NCI-H226 (cell line): ENCODE measurements at places on chromosomes 2 and 18.

DNA sequence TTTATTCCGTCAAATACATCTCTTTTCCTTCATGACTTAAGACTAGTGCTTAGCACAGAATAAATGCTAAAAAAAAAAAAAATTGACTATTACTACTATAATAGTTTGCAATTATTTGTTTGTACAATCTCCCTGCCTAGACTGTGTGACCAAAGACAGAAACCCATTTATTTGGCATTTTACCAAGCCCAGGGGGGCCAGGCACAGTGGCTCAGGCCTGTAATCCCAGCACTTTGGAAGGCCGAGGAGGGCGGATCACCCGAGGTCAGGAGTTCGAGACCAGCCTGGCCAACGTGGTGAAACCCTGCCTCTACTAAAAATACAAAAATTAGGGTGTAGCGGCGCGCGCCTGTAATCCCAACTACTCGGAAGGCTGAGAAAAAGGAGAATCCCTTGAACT, 1.4 kb downstream of the ASB3 start:
- no peak for DNase-seq

- DNase-seq: no peak
Measured at GRCh38 chr2:226020956-226021355, 621.4 kb downstream of the NYAP2 start.

GRCh38 chr2:218986148-218986761, 1.3 kb upstream of the FEV start:
- no peak for DNase-seq

DNA sequence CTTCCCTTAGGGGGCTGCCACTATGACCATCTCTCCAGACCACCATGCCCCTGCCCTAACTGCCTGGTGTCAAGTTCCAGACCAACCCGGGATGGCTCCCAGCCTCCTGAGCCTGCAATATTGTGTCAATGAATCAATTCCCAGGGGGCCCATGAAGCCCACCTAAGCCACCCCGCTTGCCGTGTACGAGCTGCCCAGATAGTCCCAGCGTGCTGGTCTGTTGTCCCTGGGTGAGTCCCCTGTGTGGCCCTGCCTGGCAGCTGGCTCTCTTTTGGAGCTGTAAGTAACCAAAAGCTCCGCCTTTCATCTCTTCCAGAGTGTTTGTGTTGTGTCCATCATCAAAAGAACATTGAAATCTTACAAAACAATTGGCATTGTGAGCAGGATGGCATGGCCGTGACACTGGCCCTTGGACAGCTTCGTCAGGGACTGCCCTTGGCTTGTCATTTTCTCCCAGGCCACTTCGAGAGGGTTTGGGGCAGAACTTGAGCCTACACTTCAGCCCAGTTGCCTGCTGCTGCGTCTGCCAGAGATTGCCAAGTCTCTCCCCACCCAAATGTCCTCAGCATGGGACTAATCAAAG, 11.3 kb upstream of the MAL start:
- DNase-seq: no peak

DNA sequence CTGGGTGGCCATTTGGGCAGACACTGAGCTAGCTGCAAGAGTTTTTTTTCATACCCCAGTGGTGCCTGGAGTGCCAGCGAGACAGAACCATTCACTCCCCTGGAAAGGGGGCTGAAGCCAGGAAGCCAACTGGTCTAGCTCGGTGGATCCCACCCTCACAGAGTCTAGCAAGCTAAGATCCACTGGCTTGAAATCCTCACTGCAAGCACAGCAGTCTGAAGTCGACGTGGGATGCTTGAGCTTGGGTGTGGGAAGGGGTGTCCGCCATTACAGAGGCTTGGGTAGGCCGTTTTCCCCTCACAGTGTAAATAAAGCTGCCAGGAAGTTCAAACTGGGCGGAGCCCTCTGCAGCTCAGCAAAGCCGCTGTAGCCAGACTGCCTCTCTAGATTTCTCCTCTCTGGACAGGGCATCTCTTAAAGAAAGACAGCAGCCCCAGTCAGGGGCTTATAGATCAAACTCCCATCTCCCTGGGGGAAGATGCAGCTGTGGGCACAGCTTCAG, 69.6 kb upstream of the WDSUB1 start:
- DNase-seq: no peak

DNA sequence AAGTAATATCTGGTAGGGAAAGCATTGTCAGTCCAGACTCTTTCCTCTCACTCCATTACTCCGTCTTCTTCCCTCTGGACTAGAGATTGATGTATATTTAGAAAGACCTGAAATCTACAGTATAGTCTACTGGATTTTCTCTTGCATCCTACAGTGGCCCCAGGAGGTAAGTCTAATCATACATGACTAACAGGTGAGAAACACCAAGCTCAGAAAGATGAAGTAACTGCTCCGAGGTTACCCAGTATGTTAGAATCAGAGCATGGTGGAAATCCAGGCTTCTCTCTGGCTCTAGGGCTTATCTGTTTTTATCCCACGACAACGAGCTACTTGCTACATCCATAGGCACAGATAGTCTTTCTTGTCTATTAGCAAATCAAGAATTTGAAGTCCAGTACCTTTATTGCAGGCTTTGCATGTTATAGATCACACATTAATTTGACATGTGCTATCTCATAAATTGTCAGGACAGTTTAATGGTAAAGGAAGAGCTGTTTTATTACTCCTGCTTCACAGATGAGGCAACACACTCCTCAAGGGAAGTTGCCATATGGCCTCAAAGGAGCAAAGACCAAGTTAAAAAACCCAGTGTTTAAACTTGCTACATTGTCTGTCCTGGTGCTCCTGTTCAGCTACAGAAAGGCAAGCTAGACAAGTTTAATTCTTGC, 484.3 kb downstream of the THSD7B start:
- DNase-seq: no peak

GRCh38 chr2:176540995-176541394, 271.8 kb downstream of the MTX2 start:
- no peak for DNase-seq

- DNase-seq: no peak
Measured at GRCh38 chr2:96881349-96882195, 11.7 kb upstream of the SEMA4C start.

- peak; percentile 88 for DNase-seq
Measured at GRCh38 chr2:230472621-230473018, 56.6 kb downstream of the SP100 start.

GRCh38 chr18:27996801-27997272, 180.1 kb downstream of the CDH2 start:
- DNase-seq: peak; percentile 24

DNA sequence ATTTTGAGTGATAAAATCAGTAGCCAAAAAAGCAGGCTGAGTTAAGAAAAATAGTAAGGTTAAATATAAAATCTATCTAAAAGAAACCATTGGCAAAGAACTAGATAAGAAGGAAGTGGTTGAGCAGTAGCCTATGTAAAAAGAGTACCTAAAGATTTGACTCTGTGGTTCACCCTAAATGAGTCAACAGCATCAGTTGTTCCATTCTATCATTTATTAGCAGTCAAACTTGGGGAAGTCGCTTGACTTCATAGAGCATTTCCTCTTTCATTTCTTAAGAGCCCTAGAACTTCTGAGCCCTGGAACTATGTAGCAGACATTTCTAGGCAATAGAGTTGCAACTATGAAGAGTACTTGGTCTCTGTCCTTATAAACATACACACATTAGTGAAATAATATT, 381.7 kb downstream of the NUP35 start:
- no peak for DNase-seq

DNA sequence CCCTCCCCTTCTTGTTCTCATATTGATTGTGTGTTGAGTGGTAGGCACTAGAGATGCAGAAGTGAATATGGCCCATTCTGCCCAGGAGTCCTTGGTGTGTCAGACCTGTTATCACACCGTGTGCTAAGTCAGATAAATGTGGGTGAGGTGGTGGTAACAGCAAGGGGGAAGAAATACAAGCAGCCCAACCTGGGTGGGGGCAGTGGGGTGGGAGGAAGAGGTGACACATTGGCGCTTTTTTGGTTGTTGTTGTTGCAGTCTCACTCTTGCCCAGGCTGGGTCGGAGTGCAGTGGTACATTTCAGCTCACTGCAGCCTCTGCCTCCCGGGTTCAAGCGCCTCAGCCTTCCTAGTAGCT, 12.8 kb downstream of the B3GNT2 start:
- no peak for DNase-seq

GRCh38 chr18:9944805-9945204, 31.0 kb downstream of the VAPA start:
- no peak for DNase-seq

DNA sequence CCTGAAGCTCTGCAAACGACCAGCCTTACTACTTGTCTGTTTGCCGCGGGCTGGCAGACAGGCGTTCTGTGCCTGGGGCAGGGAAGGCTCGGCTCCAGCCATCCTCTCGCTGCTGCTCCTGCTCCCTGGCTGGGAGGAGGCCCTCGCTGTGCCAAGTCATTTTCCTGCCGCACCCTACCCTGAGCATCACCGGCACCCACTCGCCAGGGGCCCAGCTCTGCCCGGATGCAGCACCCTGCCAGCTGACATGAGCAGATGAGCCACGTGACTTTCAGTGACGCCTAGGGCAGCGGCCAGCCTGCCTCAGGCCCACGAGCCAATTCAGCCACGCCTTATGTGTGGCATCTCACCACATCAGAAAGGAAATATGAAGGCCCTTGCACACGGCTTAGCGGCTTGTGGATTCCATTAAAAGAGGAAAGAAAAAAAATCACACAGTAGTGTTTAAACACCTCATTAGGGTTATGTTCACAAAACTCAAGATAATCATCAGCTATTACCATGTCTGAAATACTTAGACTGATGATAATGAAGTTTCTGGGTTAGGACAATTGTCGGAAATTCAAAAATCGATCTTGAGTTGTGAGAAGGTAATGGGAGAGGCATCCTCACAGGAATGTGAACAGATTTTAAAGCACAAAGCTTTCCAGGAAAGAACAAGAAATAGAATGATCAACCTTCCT, 250.5 kb downstream of the TWIST2 start:
- no peak for DNase-seq

DNA sequence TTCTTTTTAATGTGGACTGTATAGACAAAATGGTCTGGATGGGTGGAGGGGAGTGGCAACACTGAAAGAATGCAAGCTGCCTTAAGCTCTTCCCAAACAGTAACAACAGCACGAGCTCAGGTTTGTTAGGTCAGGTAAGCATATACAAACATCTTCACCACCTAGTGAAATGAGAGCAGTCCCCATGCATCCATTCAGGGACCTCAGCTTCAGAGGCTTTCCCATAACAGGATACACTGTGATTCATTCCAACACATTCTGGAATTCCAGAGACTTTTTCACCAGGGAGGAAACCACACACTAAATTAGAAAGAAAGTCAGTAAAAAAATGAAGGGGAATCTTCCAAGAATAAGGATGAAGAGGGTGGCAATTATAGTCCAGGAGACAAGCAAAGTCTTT, 50.4 kb upstream of the BZW1 start:
- no peak for DNase-seq

- DNase-seq: no peak
Measured at GRCh38 chr2:112591413-112591812, 7.0 kb downstream of the CHCHD5 start.

GRCh38 chr2:138373993-138374408, 127.6 kb upstream of the SPOPL start:
- DNase-seq: peak; percentile 11

GRCh38 chr2:98552499-98553179, 55.7 kb downstream of the COA5 start:
- DNase-seq: peak; percentile 24
